ENCODE measurements at places on chromosomes 11 and 22.
A peak's percentile ranks its signal among the peaks of the same experiment; 100 is the strongest.

DNA sequence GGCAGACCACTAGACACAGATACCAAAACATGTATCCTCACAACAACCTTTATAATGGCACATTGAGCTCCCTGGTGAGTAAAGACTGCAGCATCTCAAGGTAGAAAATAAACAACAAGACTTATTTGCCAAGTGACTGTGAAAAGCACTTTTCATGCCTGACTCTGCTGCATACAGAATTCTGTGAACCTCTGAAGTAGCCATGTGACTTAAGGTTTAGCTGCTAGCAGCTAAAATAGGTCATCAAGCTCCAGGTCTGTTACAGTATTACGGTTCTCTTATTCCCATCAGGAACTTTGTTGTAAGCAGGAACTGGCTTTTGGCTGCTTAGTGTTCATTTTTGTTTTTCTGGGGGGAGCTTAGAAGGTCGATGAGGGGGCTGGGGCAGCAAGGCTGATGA is 139.4 kb downstream of the PAX6 start:
- no peak for DNase-seq

- DNase-seq, result no peak
These were observed 3.7 kb upstream of the RIN1 start for GRCh38 chr11:66339686-66340483.

GRCh38 chr11:130369713-130370112 is 55.0 kb upstream of the ZBTB44 start:
- no peak for DNase-seq

DNA sequence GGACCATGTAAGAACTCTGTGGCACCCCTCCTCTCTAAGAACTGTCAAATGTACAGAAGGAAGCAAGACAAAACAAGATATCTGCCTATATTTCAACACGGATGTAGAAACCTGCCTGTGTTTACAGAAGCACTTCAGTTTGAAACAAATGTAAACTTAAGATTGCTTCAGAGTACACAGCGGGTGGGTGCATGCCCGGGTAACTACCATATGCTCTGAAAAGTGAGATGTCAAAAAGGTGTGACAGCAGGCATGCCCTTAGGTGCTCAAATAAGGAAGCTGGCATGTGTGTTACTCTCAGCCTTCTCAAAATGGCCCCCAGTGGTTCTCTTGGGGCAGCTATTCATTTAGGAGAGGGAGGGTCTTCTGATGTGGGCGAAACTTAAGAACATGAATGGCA is 5.2 kb downstream of the ACP2 start:
- DNase-seq, result no peak

GRCh38 chr11:128422576-128423370 is 164.6 kb downstream of the ETS1 start:
- no peak for DNase-seq

DNA sequence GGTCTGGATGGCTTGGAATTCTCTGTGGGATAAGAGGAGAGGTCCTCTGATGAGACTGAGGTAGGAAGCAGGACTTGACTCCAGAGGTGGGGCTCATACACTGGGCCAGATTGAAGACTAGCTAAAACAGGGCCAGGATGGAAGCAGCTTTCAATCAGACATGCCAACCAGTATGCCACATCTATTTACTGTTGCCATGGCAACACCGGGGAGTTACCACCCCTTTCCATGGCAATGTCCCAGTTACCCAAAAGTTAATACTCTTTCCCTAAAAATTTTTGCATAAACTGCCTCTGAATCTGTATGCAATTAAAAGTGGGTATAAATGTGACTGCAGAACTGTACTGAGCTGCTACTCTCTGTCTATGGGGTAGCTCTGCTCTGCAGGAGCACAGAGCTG is 247.5 kb upstream of the ZBED5 start:
- DNase-seq, result no peak

DNA sequence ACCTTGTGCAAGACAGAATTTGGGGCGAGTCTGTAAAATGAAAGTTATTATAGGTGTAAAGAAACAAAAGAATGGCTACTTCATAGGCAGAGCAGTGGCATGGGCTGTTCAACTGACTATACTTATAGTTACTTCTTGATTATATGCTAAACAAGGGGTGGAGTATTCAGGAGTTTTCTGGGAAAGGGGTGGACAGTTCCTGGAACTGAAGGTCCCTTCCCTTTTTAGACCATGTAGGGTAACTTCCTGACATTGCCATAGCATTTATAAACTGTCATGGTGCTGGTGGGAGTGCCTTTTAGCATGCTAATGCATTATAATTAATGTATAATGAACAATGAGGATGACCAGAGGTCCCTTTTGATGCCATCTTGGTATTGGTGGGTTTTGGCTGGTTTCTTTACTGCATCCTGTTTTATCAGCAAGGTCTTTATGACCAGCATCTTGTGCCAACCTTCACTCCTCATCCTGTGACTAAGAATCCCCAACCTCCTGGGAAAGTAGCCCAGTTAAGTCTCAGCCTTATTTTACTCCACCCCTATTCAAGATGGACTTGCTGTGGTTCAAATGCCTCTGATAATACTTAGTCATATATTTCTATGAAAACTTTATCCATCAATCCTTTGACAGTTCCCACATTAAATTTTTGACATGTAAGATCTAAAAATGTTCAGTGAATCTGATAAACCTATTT is 118.6 kb downstream of the ARHGAP42 start:
- DNase-seq, result no peak

- no peak for DNase-seq
These were observed at the start of gene DAGLA for GRCh38 chr11:61679893-61680621. Gene DAGLA, plus strand, starts transcription at chr11:61680391. Its CDS starts 39,765 bp downstream, at chr11:61720156.

- DNase-seq, result no peak
These were observed 86.8 kb downstream of the PRMT3 start for GRCh38 chr11:20474176-20474881.

DNA sequence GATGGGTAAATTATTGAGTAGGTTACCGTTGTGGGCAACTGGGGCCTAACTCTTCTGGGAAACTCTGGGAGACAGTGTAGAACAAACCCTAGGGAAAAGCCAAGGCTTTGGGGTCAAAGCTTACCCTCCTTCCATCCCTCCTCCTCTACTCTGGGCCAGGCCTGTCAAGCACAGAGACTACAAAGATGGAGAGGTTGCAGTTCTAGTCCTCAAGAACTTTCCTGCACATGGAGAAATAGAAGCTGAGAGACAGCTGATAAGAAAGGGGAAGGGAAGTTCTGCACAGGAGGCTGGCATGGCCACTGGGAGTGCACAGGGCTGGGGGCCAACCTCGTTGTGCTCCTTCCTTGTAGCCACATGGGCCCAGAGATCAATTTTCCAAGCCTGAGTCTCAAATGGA is 67.2 kb upstream of the ALX4 start:
- DNase-seq, result no peak

GRCh38 chr11:131499199-131499598 is 128.8 kb downstream of the NTM start:
- DNase-seq, result no peak

GRCh38 chr11:82738091-82738490 is 4.4 kb upstream of the FAM181B start:
- no peak for DNase-seq

DNA sequence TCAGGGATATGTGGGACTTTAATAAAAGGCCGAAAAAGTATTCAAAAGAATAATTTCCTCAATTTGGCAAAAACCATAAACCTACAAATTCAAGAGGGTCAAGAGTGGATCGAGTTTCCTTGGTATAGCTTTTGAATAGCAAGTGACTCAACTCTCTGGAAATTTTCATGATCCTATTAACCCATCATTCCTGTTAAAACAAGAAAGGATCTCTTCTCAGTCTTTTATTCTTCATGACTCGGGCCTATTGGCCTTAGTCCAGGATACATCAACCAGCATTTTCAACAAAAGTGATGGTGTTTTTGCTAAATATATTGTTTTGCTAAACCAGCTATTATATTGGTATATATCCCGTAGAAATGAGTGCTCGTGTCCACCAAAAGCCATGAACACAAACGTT is 110.3 kb downstream of the ATXN10 start:
- DNase-seq, result no peak

- DNase-seq, result no peak
These were observed 3.3 kb downstream of the LMO1 start for GRCh38 chr11:8260202-8260966.

- no peak for DNase-seq
These were observed 82.9 kb downstream of the KIRREL3 start for GRCh38 chr11:126917531-126918204.

- no peak for DNase-seq
These were observed 234.9 kb upstream of the SESN3 start for GRCh38 chr11:95465887-95466286.

DNA sequence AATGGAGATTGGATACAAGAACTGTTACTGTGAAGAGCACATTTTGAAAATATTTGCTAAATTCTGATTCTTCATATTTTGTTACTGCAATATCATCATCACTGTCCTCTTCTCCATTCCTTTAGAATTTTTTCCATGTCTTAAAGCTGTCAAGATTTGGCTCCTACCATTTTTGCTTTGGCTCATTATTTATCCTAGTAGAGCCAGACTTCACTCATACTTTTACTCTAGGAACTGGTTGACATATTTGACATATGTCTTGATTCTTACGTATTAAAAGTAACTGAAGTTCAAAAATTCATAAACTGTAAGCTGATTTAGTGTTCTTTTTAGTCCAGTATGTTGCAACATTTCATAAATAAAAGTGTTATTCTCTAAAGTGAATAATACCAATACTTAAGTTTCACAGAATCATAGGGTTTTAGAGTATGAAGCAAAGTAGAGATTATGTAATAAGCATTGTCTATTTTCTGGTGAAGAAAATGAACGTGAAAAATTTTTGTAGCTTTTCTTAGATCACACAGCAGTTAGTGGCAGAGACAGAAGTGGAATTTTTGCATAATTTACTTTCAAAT is 225.6 kb downstream of the TMEM135 start:
- no peak for DNase-seq

DNA sequence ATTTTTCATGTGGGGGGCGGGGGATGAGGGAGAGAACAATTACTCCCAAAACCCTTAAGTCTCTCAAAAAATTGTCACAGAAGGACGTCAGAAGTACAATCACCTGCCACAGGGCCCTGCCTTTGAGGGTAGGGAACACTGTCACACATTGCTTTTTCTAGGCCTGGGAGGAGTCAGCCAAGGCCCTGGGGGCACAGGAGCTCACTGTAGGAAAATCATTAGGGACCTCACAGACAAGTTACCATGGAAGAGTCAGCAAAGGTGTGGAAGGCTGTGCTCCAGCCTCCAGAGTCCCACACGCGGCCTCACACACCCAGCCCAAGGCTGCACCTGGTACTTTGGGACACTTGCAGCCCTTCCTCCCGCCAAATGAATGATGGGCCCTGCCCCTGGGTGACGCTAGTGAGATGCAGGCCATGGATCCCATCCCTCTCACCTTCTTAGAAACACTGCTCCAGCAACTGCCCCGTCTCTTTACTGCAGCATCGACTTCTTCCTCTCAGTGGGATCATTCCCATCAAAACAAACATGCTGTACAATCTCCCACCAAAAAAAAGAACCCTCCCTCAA is 3.3 kb downstream of the PLEKHA7 start:
- no peak for DNase-seq

DNA sequence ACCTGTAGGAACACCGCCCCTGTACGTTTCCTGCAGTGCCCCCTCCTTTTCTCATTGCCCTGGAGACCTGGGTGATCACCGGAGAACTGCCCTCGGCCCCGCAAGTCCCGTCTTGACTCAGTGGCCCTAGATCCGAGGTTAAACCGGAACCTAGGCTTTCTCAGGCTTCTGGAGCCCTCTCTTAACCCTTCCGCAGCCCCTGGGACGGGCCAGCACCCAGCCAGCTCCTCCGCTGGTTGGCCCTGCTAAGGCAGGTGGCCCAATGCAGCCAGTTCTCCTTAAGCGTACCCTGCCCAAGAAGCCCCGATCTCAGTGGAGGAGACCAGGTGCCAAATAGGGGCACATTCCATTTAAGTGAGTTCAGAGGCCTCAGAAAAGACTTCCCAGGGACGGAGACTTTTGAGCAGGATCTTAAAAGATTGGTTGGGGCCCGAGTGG is 776 bp downstream of the NLRX1 start:
- peak; percentile 58 for DNase-seq

DNA sequence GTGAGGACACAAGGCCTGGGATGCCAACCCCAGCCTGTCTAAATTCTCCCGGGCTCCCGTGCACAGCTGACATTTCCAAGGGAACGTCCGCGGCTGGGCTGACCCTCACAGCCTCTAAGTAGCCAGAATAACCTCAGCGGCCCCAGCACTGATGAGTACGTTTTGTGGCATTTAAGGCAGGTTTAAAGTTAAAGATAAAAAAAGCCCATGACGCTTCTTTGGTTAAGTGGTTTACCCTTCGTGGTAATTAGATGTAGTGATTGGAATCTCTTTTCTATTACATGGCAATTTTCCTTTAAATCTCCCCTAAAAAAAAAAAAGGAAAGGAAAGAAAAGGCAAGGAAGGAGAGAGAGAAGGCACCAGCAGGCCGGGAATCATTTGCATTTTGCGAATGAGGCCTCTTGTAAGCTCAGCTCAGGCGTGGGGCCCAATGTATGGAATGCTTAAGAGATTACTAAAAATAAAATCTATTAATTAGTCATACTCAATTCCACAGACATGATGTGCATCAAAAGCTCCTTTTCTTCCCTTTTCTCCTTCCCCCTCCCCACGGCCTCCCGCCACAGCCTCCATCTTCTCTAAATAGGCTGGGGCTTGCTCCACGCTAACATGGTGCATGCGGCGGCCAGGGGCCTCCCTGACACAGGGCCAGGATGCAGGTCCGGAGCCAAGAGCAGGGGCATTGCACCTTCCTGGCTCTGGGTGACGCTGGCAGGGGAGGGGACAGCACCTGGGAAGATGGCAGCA is 44.1 kb downstream of the MACROD1 start:
- DNase-seq, result no peak

DNA sequence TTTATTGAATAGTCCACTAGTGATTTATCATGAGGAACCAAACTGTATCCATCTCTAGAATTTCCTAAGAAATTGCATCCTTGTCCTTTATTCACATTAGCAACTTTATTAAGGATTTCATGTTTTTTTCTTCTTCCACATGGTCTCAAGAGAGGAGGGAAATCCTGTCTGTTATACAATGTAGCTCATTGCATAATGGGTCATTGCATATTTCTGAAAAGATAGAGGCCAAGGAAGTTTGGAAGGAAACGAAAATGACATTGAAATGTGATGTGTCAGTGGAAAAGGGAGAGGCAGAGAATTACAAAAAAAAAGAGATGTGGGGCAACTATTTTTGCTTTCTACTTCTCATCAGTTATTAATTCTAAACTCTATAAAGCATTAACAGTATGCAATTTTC is 353.1 kb downstream of the METTL15 start:
- DNase-seq, result no peak
